Hindlimb muscle (tissue), 1 donor: ENCODE measurements at places on chromosomes 3 and 15. TPM values are rescaled to one million over a fixed set of nuclear protein-coding genes. Genes with fewer than 3 reads are reported as not detected.

- DNase-seq: no peak
Measured at GRCh38 chr15:74109713-74110112, 20.7 kb upstream of the ISLR2 start.

FBXO40 gene
- polyA plus RNA-seq: 2.6 TPM

- no peak for DNase-seq
Measured at GRCh38 chr3:98977520-98977919, 76.0 kb upstream of the DCBLD2 start.

- no peak for DNase-seq
Measured at GRCh38 chr3:149971403-149972075, 844 bp upstream of the PFN2 start.

DNA sequence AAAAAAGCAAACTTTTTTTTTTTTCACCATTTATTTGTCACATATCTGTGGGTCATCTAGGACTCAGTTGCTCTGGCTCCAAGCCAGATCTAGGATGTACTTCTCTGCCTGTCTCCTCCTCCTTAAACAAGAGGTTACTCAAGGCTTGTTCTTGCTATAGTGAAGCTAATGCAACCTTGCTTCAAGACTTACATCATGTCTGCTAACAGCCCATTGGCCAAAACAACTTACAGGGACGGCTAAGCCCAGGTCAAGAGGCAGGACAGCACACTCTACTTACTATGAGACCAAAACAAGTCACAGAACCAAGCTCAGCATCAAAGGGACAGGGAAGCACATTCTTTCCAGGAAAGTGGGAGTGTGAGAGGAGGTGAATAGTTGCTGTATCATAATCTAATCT lies 123.8 kb upstream of the BNIP2 start:
- DNase-seq: no peak

FEZF2 gene
- not detected for polyA plus RNA-seq

DNA sequence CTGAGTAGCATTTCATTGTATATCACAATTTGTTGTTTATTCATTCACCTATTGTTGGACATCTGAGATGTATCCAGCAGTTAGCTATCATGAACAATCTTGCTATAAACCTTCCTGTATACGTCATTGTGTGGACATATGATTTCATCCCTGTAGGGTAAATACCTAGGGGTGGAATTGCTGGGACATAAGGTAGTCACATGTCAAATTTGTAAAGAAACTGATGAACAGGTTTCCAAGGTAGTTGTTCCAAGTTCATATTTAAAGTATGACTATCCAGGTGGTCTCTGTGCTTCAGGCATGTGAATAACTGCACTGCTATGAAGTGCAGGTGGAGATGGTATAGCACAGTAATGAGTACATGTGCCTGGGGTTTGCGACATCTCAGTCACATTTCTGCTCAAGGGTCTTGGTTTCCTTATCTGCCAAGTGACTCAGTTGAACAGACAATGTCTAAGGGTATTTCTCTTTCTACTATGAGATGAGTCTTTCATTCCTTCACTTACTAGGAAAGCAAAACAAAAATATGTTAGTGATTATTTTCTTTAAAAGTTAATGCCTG lies 229.0 kb upstream of the HES1 start:
- DNase-seq: no peak

- DNase-seq: no peak
Measured at GRCh38 chr15:80989081-80989517, 520 bp downstream of the MESD start.

ARPIN gene
- polyA plus RNA-seq: 16.1 TPM

DNA sequence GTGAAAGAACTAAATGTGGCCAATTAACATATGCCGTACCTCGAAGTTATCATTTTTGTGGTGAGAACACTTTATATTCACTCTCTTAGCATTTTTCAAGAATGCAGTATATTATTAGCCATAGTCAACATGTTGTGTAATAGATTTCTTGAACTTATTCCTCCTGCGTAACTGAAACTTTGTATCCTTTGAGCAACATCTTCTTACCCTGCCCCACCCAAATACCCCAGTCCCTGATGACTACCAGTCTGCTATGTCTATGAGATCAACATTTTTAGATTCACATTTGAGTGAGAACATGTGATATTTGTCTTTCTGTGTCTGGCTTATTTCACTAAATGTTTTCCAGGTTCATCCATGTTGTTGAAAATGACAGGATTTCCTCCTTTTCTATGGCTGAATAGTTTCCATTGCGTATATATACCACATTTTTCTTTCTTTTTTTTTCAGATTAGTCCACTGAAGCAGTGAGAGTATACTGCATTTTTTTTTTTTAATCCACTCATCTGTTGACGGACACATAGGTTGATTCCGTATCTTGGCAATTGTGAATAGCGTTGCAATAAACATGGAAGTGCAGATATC lies 12.7 kb upstream of the KBTBD8 start:
- no peak for DNase-seq

- no peak for DNase-seq
Measured at GRCh38 chr3:13716540-13717221, 163.2 kb downstream of the WNT7A start.

- DNase-seq: no peak
Measured at GRCh38 chr3:196599734-196600128, 31.3 kb downstream of the FBXO45 start.

ITIH3 gene
- 1.1 TPM for polyA plus RNA-seq

- DNase-seq: no peak
Measured at GRCh38 chr3:72164635-72164978, 379.7 kb upstream of the PROK2 start.

CLDND1 gene
- 76.8 TPM for polyA plus RNA-seq
